ENCODE measurements at places on chromosomes 11 and 22.
A peak's percentile ranks its signal among the peaks of the same experiment; 100 is the strongest.

DNA sequence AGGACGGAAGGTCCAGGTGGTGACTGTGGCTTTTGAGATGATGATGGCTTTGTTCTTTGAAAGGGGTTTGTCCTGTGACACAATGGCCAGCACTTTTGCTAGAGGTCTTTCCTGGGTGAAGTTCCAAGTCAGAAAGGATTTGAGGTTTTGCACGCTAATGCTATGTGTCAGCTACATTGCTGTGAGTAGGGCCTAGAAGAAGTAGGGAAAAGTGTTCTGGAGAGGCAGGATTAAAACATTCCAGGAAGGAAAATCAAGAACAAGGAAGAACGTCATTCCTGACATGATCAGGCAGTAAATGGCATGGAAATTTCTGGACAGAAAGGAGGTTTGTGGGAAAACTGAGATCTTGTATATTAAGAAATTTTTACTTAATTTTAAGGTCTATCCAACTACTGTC is 290.7 kb downstream of the NTM start:
- DNase-seq = no peak

GRCh38 chr11:110071197-110071596 is 22.0 kb upstream of the ZC3H12C start:
- DNase-seq = no peak

- DNase-seq = no peak
Measured at GRCh38 chr22:27685515-27685914, 116.0 kb downstream of the MN1 start.

GRCh38 chr11:127073621-127074020 is 73.1 kb upstream of the KIRREL3 start:
- no peak for DNase-seq

- DNase-seq = peak; percentile 45
Measured at GRCh38 chr22:39663751-39664150, 93.2 kb downstream of the CACNA1I start.

GRCh38 chr11:23315286-23315685 is 455.0 kb upstream of the CCDC179 start:
- no peak for DNase-seq

DNA sequence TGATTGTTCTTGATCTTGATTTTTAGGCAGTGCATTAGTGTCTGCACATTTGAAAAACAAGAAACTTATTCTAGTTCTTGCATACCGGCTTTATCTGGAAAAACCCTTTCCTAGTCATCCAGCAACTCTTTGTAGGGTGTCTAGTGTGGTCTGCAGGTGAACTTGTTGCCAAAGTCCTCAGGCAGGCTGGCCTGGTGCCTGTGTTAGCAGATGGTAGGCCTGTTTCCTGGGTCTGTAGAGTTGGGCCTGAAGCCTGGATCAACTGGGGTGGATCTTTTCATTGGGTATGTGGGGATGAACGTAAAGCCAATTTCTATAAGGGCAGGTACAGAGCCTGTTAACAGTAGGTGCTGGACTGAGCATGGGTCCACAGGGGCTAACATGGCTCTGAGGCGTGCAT is 5.6 kb upstream of the GLYATL1 start:
- DNase-seq = no peak

DNA sequence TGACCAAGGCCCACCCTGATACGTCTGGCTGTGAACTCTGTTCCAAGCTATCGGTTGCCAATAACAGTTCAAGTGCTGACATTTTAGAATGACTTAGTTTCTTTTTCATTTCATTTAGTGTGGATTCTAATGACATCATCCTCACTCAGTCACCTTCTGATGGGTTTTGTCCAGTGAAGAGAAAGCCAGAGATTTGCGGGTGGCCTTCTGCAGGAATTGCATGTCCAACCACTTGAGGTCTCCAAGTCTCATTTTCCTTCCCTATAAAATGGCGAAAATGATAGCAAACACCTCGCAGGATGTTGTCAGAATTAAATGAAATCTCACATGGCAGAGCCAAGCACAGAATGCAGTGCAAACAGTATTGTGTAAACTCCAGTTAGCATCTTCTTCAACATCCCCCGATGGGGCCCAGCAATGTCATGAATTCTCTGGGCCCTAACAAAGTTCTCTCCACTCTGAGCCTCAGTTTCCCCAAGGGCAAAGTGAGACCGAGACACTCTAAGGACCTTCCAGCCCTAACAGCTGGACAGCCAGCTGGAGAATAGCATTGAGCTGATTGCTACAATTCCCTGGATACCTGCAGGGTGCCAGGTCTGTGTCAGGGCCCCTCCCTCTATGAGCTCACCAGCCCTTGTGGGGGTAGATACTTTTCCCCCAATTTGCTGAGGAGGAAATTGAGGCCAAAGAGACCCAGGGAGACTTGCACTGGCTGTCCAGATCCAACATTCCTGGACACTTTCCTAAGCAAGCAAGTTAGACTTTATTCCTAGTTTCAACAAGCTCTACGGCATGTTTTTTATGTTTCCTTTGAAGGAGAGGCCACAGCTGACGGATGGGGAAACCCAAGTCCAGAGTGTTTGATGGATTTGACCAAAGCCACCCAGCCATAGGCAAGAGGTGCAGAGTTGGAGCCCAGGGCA is 286.7 kb downstream of the MN1 start:
- no peak for DNase-seq

- DNase-seq = no peak
Measured at GRCh38 chr11:18590571-18590970, 2.0 kb upstream of the UEVLD start.

- no peak for DNase-seq
Measured at GRCh38 chr11:13098063-13098462, 88.9 kb downstream of the RASSF10 start.

DNA sequence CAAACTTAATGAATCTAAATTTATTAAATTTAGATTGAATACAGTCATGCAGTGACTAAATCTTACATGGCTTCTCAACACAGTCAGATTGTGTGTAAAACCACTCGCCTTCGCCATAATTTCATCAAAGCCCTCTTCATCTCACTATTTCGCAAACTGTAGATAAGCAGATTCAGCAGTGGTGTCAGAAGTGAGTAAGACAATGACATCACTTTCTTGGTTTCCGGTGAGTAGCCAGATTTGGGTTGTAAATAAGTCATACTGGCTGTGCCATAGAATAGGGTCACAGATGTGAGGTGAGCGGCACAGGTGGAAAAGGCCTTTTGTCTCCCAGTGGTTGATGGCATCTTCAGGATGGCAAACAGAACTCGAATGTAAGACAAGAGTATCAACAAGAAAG is 3.4 kb downstream of the OR10A6 start:
- no peak for DNase-seq

- DNase-seq = peak; percentile 46
Measured at GRCh38 chr11:35165423-35166368, 26.7 kb downstream of the CD44 start.

DNA sequence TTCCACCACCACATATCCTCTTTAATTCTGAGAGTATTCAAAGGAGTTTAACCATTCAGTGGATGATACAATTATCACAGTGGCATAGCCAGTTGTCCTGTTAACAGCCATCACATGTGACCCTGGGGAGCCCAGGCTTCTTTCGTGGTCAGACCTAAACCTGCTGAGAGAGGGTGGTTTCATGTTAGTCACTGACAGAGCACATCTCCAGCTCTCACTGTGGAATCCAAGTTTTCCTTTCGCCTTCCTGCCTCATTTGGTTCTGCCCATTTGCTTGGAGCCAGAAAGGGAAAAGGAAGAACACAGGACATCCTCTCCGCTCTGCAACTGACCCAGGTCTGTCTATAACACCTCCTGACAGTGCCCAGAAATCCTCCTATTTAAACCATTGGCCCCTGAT is 60.4 kb downstream of the MCHR1 start:
- no peak for DNase-seq

GRCh38 chr11:83033972-83034672 is 37.6 kb downstream of the RAB30 start:
- peak; percentile 50 for DNase-seq

DNA sequence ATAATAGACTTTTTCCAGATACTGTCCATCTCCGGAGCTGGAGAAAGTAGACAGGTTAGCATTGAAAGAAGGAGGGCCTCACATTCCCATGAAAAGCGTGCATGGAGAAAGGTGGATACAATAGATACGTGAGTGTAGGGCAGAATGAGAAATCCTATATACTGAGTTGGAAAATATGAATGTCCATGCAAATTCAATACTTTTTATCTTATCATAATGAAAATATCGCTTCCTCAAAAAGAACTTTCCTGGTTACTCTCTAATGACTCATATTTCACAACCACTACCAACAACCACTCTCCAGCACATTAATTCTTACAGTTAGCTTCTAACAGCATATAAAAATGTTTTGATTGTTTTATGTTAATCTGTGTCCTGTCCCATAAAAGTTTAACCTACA is 22.0 kb upstream of the MS4A6A start:
- DNase-seq = no peak

DNA sequence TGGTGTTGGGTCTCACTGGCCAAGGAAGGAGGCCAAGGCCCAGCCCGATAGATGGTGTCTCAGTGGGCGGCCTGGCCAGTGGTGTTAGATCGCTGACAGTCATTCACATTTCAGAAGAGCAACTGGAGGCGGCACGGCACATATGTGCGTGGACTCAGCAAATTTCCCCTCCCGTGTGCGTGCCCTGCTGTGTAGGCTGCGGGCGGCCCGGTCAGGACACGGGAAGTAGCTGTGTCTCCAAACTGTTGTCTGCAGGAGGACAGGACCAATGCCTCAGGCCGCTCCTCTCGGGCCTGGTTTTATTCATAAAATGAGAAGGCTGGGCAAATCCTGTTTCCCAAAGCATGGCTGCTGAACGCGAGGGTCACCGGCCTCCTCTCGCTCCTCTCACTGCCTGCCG is 711.7 kb downstream of the BRD1 start:
- no peak for DNase-seq

- DNase-seq = no peak
Measured at GRCh38 chr11:112042161-112042960, 17.2 kb downstream of the DLAT start.

DNA sequence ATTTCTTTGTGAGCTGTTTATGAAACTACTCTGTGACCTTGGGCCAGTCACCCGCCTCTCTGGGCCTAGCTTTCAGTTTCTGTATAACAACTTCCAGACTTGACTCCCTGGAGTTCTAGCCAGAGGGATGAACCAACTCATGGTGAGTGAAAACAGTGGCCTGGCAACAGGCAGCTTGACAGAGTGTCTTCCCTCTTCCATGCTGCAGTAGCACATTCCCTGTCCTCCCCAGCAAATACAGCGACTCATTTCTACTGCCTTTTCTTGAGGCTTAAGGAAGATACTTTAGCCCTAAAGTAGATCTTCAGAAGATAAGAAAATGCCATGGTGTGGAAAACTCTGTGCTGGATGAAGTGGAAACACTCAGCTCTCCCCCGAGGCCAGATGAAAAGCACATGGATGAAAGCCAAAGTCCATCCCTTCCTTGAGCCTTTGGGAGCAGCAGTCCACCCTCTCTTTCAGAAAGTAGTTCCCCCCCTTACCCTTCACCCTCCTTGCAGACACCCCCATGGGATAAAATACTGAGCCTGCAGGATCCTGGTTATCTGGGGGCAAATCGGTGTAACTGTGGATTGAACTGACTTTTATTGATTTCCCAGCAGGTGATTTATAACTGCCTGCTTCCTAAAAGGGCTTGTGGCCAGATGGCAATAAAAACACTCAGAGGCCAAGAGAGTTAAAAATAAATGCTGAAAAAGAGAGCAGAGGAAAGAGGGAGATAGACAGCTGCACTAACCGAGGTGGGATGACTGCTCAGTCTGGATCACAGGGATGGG is 24.1 kb downstream of the IRAG1 start:
- DNase-seq = no peak

DNA sequence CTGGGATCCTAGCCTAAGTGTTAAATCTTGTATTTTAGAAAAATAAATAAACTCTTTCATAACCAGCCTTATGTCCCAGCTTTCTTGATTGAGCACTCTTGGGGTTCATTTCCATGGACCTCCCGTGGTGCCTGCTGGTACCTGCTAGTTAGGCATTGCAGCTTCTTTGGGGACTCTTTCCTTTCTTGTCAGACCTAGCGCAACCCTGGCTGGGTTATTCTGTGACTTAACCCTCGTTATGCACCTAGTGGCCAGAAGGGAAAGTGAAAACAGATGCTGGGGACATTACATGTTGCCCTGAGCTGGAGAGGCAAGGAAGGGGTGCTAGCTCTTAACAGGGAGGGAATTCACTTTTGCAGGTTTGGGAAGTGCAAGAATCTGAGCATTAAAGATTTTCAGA is 46.8 kb downstream of the APIP start:
- DNase-seq = no peak

DNA sequence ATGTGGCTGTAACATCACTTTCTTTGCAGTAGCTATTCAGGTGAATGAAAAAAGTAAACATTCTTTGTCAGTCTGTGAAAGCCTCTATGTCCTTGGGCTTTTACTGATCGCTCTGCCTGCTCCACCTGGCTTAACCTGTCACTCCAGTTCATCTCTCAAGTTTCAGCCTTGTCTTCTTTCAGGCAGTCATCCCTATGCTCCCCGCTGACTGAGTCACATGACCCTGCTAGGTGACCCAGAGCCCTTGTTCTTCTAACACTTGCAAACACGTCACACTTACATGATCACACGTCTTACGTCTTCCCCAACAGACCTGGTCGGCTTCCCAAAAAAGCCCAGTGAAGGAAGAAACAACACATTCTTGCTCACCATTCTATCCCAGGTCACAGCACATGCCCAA is 499.3 kb upstream of the TENM4 start:
- DNase-seq = no peak

DNA sequence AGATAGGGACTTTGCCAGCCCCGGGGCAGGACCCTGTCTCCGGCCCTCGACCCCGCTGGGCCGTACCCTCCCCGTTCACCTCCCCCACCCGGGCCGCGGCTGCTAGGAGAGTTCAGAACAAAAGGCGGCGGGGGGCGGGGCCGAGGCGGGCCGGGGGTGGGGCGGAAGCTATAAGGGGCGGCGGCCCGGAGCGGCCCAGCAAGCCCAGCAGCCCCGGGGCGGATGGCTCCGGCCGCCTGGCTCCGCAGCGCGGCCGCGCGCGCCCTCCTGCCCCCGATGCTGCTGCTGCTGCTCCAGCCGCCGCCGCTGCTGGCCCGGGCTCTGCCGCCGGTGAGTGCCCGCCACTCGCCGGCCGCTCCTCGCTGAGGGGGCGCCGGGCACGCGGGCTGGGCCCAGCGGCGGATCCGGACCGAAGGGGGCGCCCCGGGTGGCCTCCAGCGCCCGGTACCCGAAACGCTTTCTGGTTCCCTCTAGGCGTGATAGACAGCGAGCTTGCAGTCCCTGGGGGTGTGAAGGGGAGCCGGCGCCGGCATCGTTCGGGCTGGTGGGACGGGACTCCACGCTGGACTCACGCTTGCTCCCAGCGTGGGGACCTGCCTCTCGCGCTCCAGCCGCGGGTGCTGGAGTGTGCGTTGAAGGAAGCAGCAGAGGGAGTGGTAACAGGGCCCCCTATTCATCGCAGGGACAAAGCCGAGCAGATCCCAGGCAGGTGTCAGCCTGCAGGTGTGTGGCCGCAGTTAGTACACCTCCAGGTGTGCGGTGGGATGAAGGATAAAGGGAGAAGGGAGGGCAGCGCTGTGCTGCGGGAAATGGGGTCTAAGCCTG is at the start of gene MMP11:
Gene MMP11 (plus strand): TSS at position 201 of the 825 bp plus-strand sequence. CDS start 22 bp downstream, at position 223.
- DNase-seq = peak; percentile 82

DNA sequence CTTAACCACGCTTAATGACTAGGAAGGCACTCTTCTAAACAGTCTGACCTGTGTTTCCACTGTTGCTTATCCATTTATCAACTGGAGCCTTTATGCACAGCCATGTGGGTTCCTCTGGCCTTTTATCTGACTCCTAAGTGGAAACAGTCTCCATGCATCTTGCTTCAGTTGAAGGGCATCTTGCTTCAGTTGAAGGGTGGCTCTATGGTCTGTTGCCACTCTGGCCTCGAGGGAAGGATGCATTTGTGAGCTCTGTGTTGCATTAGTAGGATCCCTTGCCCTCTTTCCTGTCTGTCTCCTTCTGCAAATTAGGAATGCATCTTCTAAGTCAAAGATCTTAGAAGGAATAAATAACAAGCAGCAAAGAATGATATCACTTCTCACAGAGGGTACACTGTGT is 25.8 kb upstream of the C11orf96 start:
- DNase-seq = no peak

GRCh38 chr11:33507967-33508366 is 192.7 kb downstream of the C11orf91 start:
- no peak for DNase-seq

All from left colon (tissue), 2 donors.